ENCODE measurements at places on chromosomes 6 and 20.

DNA sequence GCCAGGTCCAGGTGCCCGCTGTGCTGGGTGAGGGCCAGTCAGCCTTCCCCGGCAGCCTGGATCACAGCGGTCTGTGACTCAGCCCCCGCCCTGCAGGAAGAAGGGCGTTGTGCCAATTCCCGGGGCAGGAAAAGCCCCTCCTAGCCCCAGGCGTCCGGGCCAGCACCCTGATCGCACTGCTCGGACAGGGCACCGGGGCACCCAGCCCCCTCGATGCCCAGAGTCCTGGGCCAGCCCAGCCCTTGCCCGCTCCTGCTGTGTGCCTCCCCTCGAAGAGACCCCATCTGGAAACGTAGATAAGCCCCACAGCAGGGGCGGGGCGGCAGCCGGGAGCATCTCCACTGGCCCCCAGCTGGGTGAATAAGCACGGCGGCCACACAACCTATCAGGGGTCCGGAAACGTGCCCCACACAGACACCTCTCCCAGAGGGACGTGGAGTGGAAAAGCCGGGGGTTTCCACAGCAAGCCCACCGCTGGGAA is 9.9 kb downstream of the LAMA5 start:
- DNase-seq, result no peak

- peak; percentile 41 for DNase-seq
Measured at GRCh38 chr6:170459451-170459850, 93.7 kb downstream of the PSMB1 start.

DNA sequence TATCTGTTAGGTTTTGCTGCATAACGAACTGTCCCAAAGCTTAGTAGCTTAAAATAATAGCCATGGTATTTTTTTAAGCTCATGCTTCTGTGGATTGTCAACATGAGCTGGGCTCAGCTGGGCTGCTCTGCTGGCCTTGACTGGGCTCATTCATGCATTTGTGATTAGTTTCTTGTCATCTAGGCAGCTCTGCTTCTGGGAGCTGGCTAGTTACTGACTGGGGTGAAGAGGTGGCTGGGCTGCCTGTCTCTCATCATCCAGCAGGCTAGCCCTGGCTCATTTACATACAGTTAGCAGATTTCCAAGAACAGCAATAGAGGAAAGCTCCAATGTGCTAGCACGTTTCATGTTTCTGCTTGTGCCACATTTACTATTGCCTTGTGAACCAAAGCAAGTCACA is 165.1 kb upstream of the PCSK2 start:
- no peak for DNase-seq

GRCh38 chr6:56594699-56595098 is 48.0 kb downstream of the DST start:
- DNase-seq, result peak; percentile 37

GRCh38 chr20:46365487-46366220 is 40.8 kb downstream of the ELMO2 start:
- no peak for DNase-seq

- DNase-seq, result no peak
Measured at GRCh38 chr6:121504227-121504626, 68.8 kb downstream of the GJA1 start.

DNA sequence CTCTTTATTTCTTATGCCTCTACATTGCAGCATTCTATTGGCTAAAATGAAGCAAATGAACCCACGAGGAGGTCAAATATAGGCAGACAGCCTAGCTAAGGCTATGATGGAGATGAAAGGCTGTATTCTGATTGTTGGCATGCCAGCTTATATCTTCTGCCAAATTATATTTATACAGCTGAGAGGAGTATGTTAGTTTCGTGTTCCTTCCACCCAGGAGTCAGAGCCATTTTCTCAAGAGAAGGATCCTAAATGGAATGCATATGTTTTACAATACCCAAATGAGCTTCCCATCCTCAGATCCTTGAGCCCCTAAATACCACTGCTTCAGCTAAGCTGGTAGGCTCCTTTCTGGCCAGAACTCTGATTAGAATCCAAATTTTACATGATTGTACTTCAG is 178.4 kb upstream of the HDDC2 start:
- DNase-seq, result no peak

GRCh38 chr6:30691208-30691847 is 544 bp upstream of the NRM start:
- DNase-seq, result no peak

DNA sequence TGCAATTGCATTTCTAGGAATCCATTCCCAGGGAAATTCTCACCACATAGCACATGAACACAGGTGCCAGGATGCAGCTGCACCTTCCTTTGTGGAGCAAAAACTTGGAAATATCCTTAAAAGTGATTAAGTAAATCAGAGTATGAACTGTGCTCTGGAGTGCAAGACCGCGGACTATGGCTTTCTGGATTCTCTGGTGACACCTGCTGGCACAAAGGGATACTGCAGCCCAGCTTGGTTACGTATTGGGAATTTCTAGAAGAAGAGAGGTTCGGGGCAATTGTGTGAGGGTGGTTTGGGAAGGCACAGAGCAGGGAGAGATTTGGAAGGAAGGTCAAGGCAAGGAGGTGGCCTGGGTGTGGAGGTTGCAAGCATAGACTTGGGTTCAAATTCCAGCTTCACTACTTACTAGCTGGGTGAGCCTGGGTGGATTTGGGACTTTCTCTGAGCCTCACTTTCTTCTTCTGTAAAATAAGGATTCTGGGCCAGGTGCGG is 15.9 kb upstream of the PEDS1 start:
- peak; percentile 94 for DNase-seq

DNA sequence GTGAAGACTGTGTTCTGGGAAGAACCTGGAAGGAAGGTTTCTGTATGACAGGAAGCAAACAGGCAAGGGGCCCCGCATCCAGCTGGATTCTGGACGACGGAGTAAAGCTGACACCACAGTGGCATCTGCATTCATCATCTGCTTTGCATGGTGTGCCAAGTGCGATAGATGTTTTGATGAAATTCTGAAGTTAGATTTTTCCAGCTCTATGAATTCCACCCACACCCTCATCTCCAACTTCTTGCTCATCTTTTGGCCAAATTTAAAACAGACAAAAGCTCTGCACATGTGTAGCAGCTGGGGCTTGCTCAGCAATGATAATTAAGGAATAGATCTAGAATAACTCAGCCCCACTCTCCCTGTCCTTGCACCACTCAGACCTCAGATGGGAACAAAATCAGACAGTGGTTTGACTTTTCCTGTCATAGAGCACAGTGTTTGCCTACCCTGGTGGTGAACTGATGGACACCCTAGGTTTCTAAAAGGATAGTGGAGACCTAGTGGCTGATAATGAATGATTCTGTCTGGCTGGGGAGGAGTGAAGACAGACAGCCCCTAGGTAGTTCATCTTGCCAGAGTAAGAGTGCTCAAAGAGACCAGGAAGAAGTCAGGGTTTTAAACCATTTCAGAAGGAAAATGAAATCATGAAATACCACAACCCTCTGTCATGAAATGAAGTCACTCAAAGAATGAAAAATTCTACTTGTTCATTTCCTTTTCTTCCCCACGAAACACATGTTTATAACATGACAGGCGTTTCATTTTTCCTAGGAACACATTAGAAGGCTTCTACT is 85.8 kb downstream of the BCAS1 start:
- no peak for DNase-seq

DNA sequence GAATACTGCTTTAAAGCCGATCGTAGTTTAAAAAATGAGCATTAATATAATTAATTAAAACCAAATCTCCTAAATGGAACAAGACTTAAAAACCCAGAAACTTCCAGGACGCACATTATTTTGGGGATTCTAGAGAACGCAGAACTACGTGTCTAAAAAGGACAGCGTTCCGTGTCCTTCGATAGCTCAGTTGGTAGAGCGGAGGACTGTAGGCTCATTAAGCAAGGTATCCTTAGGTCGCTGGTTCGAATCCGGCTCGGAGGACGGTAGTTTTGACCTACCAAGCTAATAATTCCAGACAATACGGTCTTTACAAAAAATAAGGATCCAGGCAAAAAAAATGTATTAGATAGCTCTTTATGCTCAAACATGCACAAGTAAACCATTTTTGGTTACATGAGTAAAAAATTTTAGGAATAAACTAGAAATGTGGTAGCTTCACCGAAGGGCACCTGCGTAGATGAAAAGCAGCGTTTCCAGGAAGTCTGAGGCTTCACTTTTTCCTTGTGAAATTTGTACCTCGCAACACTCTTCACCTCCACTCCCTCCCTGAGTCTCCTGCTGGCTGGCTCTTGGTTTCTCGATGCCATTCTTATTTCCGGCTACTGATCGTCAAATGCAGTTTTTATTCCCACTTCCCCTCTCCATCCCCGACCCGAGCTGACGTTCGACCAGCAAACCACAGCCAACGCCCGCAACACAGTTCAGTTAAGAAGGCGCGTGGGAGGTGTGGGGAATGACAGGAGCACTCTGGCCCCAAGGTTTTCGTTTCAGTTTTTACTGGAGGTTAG is 19.6 kb upstream of the ABT1 start:
- peak; percentile 86 for DNase-seq

GRCh38 chr6:54981647-54982046 is 135.1 kb downstream of the FAM83B start:
- no peak for DNase-seq

DNA sequence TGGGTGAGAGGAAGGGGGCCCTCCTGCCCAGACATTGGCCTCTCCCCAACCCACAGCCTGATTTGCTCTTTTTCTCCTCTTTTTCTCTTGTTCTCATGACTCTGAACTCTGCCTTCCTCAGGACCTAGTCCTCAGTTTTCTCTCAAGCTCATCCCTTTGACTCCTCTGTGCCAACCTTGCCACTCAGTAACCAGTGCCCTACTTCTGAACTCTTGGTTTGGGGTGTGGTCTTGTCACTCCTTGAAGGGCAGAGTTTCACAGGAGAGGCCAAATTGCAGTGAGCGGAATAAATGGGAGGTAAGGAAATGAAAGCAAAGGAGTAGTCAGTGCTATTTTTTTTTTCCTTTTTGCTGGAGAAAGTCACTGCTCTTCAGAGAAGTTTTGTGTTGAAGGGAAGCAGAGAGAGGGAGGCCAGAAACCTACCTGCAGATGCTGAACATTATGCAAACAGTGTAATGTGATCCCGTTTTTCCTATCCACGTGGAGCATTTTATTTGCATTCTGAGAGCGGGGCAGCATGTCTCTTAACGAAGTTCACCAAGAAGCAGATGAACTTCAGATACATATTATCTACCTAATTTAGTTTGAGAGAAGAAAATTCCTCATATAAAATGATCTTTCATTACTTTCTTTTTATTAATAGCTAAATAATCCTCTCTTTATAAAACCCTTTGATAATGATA is 26.9 kb downstream of the CFAP61 start:
- no peak for DNase-seq

DNA sequence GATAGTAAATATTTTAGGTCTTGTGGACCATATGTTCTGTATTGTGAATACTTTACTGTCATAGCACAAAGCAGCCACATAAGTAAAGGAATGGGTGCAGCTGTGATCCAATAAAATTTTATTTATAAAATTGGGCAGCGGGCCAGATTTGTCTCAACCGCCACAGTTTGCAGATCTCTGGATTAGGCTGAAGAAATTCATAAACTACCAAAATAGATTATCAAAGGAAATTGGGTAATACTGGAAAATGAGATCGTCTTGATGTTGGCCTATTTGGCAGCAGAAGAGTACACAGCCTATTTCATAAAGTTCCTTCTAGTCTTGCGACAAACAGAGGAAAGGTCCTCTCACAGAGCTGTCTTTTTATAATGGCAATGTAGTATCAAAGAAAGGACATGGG is 69.8 kb downstream of the DZANK1 start:
- no peak for DNase-seq

GRCh38 chr6:139533573-139534471 is 159.4 kb upstream of the CITED2 start:
- no peak for DNase-seq

- peak; percentile 56 for DNase-seq
Measured at GRCh38 chr20:41057999-41058673, 29.5 kb downstream of the TOP1 start.

DNA sequence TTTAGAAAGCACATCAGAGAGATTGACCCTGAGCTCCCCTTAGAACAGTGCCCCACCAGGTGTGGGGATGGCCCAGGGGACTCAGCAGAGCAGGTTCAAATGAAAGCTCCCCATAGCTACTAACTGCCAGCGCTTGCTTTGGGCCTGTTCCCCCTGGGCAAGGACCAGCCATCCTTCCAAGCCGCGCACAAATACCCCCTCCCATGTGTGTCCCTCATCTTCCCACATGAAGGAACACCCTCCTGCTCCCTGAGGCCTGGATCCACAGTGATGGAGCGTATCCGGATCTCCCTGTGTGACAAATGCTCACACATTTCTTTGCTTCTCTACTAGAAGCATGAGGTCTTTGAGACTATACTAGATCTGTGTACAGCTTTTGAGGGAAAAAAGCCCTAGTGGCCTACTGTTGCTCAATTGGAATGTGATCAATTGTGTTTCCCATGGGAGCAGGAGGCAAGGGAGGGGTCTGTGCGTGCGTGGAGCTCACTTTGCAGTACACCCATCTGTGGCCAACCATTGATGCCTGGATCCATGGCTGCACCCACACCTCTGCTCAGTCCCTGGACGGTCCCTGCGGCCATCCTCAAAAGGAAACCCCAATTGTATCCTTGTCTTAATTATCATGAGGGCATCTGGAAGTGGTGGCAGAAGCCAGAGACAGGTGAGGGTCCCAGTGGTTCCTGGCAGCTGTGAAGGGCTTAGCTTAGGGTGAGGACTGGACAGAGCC is 1.4 kb upstream of the RAET1G start:
- no peak for DNase-seq

DNA sequence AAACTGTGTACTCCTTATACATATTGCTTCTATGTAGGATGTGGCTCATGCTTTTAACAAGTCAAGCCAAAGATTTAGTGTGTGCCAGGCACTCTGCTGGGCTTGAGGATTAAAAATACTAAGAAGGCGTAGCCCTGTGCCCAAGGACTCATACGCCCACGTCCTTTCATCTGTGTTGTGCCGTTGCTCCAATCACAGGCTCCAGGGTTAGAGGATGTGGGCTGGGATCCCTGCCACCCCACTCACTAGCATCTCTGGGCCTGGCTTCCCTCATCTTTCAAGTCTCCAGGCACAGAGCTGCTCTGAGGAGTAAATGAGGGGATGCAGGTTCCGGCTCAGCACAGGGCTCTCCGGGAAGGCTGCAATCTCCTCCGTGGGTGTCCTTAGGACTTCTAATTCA is 214.2 kb downstream of the SYNDIG1 start:
- DNase-seq, result no peak

DNA sequence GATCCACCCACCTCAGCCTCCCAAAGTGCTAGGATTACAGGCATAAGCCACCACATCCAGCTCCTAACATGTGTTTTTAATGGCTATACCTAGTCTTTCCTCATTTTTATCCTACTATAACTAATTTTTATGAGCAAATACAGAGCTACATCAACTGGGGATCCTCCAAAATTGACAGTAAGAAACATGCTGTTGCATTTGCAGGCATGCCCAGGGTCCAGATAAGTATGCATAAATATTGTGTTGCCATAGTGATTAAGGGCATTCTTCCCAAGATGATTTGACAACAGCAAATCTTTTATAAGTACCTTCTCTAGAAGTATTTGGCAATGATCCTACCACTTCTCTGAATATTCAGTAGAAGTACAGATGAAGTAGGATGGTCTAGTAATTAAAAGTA is 41.9 kb upstream of the MOXD1 start:
- no peak for DNase-seq
